ENCODE measurements at places on chromosomes 5 and 9.

- peak; percentile 95 for DNase-seq
These were observed 51.7 kb downstream of the ARHGAP26 start for GRCh38 chr5:142821733-142822487.

DNA sequence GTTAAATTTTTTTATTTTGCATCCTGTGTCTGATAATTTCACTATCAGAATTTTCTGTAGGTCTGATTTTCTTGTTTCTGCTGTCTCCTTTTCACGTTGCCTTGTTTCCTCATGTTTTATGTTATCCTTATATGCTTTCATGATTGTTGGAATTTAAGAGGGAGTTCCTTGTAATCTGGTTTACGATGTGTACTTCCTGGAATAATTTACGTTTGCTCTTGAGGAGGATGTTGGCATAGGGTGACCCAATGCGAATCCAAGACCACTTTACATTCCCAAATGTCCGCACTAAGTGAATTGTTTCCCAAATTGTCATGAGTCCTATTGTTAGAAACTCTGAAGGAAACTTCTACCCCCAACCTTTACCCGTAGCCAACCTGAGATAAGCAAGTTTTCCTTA is 80.3 kb downstream of the ADAMTSL1 start:
- DNase-seq = no peak

DNA sequence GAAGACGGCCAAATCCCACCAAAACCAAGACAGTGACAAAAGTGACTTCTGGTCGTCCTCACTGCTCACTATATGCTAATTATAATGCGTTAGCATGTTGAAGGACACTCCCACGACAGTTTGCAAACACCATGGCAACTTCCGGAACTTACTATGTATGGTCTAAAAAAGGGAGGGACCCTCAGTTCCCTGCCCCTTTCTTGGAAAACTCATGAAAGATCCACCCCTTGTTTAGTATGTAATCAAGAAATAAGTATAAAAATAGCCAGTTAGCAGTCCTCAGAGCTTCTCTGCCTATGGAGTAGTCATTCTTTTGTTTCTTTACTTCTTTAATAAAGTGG is 9.5 kb downstream of the FCN2 start:
- DNase-seq = no peak

GRCh38 chr5:170372971-170373370 is 16.2 kb downstream of the KCNMB1 start:
- no peak for DNase-seq

GRCh38 chr9:124392871-124393460 is 22.3 kb downstream of the PSMB7 start:
- peak; percentile 99 for DNase-seq

DNA sequence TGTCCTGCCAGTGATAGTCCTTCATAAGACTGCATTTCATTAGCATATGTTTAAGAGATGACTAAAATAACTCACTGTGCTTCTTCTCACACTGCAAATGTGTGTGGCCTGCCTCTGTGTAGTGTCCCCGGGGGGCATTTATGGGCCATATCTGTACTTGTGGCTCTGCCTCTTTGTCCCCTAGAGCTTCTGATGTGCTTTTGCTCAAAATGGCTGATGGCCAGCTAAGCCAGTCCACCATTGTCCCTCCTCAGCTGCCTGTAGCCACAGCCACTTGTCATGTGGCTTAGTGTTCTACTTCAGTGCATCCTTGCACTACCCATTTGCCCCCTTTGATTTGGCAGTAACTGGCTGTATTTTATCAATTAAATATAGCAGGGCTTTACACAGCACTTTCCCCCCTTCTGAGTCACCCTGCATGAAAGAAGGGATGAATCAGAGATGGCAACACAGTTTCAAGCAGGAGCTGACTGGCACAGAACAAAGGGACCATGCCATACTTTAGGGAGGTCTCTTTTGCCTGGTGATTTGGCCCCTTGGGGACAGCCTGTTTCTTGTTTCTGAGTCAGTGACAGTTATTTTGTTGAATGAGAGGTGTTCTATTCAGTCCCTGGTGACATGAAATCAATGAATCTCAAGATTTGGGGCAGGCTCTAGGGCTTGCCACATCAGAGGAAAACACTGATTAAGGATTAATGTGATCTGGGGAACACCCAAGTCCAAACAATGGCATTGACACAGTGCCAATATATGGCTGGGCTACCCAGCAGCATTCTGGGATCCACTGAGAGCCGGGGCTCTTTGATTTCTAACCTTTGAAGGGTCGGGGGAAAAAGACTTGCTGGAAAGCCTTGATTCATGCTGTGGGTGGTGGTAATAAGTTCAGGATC is 245.5 kb downstream of the SMARCA2 start:
- DNase-seq = peak; percentile 47

DNA sequence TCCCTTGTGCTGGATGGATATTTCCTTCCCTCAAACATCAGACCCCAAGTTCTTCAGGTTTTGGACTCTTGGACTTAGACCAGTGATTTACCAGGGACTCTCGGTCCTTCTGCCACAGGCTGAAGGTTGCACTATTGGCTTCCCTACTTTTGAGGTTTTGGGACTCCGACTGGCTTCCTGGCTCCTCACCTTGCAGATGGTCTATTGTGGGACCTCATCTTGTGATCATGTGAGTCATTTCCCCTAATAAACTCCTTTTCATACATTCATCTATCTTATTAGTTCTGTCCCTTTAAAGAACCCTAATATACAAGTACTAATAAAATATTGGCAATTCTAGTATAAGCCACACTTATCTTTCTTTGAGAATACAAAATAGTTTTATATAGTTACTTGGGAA is 1078.9 kb downstream of the CDH12 start:
- no peak for DNase-seq

All from A172 (cell line).